ENCODE measurements at places on chromosomes 5 and 9.

DNA sequence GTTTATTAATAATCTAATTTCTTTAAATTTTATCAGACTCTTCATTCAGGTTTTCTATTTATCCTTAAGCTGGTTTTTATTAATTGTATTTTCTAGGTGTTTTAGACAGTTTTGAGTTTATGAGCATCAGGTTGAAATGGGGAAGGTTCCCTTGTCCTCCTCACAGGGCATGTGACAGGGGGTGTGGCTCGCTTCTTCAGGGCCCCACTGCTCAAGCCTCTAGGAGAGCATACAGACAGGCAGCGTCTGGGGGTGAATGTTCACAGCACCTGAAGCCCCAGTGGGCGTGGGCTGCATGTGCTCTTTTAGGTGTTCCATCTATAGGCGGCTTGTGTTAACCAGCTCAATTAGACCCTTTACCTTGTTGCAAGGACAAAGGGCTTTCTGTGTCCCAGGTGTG lies 78.2 kb upstream of the RUFY1 start:
- no peak for DNase-seq

DNA sequence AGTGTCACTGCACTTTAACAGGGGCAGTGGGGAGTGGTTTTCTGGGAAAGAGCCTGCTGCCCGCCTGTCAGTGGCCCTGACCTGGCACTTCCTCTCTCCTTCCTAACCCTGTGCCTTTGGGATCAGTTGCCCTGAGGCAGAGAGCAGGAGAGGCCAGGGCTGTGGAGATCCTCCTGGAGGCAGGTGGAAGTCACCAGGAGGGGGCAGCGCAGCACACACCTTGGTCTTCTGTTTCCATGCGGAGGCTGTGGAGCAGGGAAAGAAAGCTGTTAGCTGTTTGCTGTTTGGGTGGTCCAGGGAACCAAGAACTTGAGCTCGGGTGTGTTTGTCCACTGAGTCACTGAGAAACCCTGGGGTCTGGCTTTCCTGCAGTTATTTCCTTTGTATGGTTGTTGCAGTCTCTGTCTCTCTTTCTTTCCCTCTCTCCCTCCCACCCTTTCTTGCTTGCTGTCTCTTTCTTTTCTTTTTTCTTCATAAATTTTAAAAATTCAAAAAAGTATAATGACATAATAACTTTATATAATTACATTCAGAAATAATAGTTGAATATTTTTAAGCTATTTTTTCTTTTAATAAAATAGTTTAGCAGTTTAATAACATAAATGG lies 28.1 kb downstream of the NTRK2 start:
- peak; percentile 10 for DNase-seq

DNA sequence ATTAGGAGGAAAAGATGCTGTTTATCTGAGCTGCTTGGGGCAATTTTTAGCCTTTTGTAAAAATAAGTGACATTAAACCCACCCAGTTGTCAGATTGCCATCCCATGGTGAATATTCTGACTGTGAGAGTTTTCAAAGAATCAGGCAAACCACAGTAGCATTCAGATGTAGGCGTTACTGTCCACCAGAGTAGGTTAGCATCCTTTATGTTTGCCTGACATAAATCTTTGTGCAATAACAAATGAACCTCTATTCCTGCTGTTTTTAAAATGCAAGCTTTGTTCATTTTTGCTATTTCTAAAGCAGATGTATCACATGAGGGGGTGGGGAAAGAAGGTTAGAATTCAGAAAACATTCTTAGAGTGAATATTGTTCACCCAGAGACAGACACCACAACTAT lies 427.8 kb downstream of the CDH9 start:
- no peak for DNase-seq

- no peak for DNase-seq
These were observed 547.6 kb downstream of the RAB3C start for GRCh38 chr5:59130431-59130830.

- DNase-seq: no peak
These were observed 756 bp upstream of the PRR7 start for GRCh38 chr5:177445917-177446199.

DNA sequence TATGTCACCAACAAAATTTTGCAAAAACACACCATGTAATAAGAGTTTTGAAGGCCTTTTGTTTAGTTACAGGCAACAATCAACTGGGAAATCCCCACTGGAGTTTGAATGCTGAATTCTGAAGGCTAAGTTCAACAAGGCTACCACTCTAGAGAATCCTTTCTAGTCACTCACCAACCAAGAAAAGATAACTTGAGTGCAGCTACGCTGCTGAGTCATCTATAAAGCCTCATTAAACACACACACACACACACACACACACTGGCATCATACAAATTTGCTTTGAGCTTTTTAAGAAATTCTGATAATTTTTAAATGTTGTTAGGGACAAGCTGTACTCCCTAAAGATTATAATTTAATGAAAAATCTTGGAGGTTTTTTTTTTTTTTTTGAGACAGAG lies 219.6 kb downstream of the DENND1A start:
- peak; percentile 10 for DNase-seq

DNA sequence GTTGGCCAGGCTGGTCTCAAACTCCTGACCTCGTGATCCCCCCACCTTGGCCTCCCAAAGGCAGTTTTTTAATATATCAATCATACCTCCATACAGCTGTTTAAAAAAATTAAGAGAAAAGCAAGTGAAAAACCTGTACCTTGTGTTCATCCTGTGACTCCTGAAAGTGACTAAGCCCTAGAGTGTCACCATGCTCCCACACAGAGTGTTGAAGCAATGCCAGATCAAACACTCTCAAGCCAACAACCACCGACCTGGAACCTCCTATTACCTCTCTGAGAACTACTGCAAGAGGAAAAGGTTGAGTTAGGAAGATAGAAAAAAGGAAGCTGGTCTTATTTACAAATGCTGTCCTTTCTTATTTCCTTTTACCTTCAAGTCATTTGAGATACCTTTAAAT lies 123.5 kb downstream of the RASEF start:
- no peak for DNase-seq

DNA sequence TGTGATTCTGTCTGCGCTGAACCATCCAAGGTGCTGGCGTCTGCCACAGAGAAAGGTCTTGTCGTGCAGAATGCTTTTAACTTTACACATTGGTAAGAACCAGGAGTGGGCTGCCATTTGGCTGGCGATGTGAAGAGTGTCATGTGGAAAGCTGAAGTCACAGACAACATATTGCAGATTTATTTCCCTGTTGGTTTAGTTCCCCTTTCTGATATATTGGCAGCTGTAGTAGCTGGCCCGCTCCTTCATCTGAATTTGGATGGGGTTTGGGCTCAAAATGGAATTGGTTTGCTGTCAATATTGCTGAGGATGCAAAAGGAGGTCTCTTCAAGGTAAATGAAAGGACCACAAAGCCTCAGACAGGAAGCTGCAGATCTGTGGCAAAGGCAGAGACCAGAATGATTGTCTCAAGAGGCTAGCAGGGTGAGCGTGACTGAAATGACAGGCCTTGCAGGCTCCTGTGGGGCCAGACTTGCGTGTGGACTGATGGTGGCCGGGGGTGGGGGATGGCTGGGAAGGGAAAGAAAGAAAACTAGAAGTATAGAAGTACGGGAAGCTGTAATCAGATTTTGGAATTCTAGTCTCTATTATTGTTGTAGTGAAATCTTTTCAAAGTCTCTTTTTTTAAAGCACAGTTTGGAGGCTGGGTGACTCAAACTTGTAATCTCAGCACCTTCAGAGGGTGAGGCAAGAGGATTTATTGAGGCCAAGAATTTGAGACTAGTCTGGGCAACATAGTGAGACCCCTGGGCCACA lies 25.1 kb upstream of the CD180 start:
- no peak for DNase-seq

- DNase-seq: no peak
These were observed 14.2 kb upstream of the CXXC5 start for GRCh38 chr5:139634028-139634325.

DNA sequence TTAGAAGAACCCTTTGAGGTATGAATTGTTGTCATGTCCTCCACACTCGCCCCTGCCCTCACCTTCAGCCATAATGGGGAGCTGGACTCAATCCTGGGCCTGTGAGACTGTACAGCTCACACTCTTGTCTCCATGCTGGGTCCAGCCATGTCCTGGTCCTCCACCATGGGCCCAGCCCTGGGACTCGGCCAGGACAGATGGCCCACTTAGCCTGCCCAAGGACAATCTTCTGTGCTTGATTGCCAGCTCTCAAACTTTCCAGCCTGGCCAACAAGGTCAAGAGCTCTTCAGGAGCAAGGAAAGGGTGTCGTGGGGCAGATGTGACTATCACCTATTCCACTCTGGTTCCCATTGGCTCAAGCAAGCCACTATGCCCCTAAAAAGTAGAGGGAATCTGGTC lies 90.8 kb downstream of the HRH2 start:
- DNase-seq: no peak

- DNase-seq: no peak
These were observed 23.8 kb downstream of the SH3RF2 start for GRCh38 chr5:145960166-145960565.

- DNase-seq: no peak
These were observed 125.4 kb downstream of the GABRG2 start for GRCh38 chr5:162193012-162193411.

GRCh38 chr5:32989815-32990214 lies 278.7 kb downstream of the NPR3 start:
- DNase-seq: no peak

GRCh38 chr5:179762781-179763176 lies 30.2 kb downstream of the MAML1 start:
- DNase-seq: no peak

GRCh38 chr9:108889649-108890067 lies 27.6 kb downstream of the ACTL7A start:
- peak; percentile 22 for DNase-seq

Measured in HTR-8/SVneo (cell line).